Transverse colon (tissue), 4 donors: ENCODE measurements at places on chromosomes 5 and 9. TPM values are rescaled to one million over a fixed set of nuclear protein-coding genes. Genes with fewer than 3 reads are reported as not detected.

GRCh38 chr9:136512651-136513071 lies 29.8 kb upstream of the SEC16A start:
- no peak for DNase-seq
- H3K36me3 ChIP-seq: peaks cover 63% of the 10 kb centered on the region
- H3K27me3 ChIP-seq: no peaks in the 10 kb centered on the region
- H3K4me3 ChIP-seq: no peak overlapping the region
- H3K27ac ChIP-seq: peak overlapping the region; percentile 70

The CEL gene
- not detected for total RNA-seq

DNA sequence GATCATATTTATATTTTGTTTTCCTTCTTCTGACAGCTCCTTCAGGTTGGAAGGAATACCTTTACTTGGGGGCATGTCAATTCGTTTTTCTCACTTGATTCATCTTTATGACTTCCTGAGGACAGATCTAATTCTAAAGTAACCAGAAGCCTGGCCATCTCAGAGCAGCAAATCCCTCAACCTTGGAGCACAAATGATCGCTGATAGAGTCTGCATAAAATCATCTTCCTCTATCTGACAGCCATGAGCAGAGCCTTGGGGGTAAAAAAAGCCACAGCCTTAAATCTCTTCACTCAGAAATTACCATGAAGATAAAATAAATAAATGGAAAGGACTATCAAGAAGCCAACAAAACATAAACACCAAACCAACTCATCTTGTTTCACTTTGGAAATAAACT lies 325.8 kb downstream of the PRR16 start:
- no peaks in the 10 kb centered on the region for H3K36me3 ChIP-seq
- no peak for DNase-seq
- H3K4me3 ChIP-seq: no peak overlapping the region
- H3K4me1 ChIP-seq: no peaks in the 10 kb centered on the region

The CCDC152 gene
- total RNA-seq: not detected

- no peaks in the 10 kb centered on the region for H3K36me3 ChIP-seq
- H3K27me3 ChIP-seq: no peaks in the 10 kb centered on the region
- H3K27ac ChIP-seq: no peak overlapping the region
- no peak for DNase-seq
These were observed 114.3 kb upstream of the PUM3 start for GRCh38 chr9:2958219-2958618.

DNA sequence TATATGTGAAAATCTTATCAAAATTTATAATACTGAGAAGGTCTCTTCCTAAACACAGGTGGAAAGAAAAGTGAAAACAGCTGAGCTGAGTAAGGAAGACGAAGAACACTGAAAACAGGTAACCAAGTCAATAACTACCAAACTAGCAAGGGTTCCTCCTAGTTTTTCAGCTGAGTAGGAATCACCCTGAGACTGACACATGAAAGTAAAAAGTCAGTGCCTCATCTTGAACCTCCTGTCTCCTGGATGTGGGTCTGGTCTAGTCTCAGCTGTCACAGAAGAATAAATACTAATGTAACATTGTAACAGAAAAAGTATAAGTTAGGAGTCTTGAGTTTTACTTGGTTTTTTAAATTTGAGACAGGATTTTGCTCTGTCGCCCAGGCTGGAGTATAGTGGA lies 121.0 kb downstream of the MEF2C start:
- H3K27me3 ChIP-seq: no peaks in the 10 kb centered on the region
- no peaks in the 10 kb centered on the region for H3K4me1 ChIP-seq
- DNase-seq: no peak
- H3K4me3 ChIP-seq: no peak overlapping the region
- no peak overlapping the region for H3K27ac ChIP-seq

The SCAI gene
- total RNA-seq: 38.6 TPM

- H3K36me3 ChIP-seq: no peaks in the 10 kb centered on the region
- DNase-seq: no peak
- H3K4me1 ChIP-seq: no peaks in the 10 kb centered on the region
- no peaks in the 10 kb centered on the region for H3K27me3 ChIP-seq
- no peak overlapping the region for H3K4me3 ChIP-seq
These were observed 36.8 kb downstream of the ITK start for GRCh38 chr5:157217289-157218024.
